ENCODE measurements at places on chromosomes 2 and 18.

DNA sequence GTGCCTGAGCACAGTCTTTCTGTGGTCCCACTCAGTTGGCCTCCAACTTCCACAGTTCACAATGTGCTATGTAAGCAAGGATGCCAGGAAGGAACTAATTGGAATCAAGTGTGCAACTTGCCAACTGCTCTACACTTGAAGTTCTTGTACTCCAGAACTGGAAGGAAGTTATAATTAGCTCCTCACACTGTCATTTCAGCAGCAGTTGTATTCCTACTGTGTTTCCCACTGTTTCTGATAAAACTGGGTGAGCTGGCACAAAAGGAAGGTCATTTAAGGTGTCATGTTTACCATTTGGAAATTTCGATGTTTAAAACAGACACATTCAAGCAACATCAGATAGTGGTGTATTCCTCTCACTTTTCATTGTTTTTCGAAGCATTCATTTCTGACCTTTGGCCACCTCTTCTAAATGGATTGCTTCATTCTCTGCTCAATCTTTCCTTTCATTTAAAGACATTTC, 84.2 kb downstream of the ANTXR1 start:
- DNase-seq, result no peak

- no peak for DNase-seq
These were observed 14.7 kb upstream of the SP3 start for GRCh38 chr2:173979751-173980351.

DNA sequence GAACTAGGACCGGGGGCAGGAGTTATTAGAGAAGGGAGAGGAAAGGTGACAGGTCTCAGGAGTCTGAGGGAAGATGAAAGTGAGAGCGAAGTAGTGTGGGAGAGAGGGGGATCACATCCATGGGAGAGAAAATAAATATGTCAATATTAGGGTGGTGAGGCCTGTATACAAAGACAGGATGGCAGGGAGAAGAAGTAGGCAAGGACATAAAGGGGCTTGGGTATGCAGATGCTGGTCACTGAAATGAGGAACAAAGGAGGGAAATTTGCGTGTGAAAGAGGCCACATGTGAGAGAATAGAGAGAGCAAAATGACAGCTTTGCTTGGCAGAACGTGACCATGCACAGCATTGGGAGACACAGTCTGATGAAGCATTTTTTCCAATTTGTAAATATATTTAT, 13.6 kb downstream of the METAP1D start:
- DNase-seq, result no peak

- DNase-seq, result no peak
These were observed 508.4 kb upstream of the ZEB2 start for GRCh38 chr2:145028101-145028920.

DNA sequence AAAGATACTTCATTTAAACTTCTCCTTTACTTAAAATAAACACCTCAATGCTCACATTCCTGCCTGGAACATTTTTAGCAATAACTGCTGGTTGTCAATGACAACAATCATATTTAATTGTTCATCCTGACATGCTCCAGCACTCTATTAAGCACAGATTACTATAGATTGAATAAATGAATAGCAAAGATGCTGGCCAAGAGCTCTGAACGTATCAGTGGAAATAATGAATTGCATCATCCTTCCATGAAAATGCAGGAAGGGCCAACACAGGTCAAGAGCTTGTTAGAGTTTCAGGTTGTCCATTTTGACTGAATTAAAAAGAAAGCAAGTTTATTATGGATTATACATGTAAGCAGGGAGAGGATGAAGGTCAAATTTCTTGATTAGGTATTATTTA, 994.0 kb downstream of the TSN start:
- DNase-seq, result no peak

DNA sequence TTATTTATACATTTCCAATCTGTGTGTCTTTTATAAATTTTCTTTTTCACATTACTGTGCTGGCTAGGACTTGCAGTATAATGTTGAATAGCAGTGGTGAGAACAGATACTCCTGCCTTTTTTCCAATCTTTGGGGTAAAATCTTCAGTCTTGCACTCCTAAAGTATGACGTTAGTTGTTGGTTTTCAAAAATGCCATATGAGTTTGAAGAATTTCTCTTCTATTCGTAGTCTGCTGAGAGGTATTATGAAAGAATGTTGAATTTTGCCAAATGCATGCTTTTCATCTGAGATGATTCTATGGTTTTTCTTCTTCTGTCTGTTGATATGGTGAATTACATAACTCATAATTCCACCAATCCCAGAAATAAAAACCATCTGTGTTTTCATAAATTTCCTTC, 335.3 kb upstream of the CHST9 start:
- no peak for DNase-seq

DNA sequence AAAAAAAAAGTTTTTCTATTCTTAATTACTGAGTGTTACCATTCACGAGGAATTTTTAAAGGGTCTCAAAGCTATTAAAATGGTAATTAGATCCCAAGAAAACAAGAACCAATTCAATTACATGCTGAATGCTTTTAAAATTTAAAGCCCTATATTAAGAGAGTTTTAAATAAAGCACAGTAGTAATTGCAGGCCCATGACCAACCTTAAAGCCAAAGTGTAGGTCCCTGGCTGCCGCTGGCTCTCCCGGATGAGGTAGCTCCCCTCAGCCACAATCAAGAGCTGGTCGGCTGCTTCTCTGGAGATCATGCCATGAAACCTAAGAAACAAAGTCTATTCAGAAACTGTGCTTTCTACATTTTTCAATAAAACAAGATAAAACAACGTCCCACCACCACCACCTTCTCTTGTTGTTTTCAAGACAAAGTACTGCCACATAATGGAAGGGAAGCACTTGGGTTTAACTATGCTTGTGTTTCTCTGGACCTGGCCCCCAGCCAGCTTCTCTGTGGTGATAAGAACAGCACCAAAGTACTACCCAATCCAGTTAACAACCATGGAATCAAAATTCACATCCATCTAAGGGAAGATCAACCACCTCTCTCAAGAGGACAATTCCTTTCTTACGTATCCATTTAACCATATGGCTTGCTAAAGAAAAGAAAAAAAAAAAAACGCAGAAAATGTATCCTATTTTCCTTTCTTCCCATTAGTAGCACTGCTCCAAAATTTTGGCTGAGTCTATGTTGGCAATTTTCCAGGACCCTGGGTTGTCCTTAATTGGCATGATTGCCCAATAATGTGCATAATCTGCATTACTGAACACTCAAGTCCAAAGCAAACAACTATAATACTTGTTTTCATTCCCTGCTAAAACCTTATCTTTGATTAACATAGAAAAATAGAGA, 90.1 kb downstream of the CHN1 start:
- DNase-seq, result no peak

GRCh38 chr18:79069717-79070151, 540 bp downstream of the ATP9B start:
- no peak for DNase-seq

DNA sequence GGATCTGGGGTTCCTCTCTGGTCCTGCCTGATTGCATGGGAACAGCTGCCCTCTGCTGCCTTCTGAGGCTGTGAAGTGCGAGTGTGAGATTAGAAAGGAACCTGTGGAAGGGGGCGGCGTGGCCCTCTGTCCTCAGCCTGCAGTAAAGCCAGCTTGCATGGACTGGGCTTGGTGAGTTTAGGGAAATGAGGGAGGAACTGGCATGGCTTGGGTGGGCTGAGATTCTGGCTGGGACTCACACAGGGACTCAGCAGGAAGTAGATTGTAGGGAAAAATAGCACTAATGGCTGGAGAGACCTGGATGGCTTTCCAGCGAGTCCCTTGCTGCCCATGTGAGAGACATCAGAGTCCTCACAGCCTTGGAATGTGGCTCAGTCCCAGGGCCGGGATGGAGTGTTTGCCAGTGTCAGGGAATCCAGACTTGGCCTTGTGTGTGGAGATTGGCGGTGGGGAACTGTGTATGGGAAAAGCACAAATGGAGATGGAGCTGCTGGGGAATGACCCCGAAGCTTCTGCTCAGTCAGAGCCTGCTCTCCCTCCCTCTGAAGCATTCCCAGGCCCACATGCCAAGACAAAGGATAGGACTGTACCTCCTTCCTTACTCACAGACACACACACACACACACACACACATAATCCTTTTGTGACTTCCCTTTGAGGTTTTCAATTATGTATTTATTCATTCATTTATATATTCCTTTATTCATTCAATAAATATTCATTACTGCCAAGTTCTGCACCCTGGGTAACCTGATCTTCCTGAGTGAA, 115.4 kb downstream of the ACAA2 start:
- DNase-seq, result no peak

- DNase-seq, result no peak
These were observed 852.3 kb upstream of the CRIM1 start for GRCh38 chr2:35503311-35503710.

DNA sequence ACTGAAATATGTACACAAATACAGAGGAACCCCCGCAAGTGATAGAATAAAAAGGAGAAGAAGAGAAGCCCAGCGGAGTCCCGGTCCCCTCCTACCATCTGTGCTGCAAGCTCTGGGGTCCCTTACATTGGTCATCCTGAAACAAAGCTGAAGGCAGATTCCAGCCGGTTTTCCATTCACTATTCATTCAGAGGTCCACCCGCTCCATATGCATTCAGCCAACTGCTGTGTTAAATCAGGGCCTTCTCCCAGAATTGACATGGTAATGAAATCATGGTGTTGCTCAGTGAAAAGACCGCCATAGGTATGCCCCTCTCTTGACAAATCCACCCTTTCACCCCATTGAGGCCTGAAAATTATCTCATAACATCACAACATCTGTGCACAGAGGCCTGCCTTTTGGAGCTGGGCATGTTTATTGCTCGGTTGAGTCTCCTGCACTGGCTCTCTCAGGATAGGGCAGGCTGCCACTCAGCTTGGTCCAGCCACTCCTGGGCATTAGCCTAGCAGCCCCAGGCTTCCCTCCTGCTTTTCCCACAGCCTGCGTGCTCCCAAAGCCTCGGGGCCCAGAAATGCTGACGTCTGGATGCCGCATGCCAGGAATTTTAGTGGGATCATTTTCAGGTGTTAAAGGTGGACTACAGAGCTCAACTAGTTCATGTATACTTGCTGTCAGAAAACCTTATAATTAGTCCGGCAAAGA, 39.3 kb upstream of the ID2 start:
- no peak for DNase-seq

GRCh38 chr2:106553321-106553720, 66.2 kb downstream of the CD8B2 start:
- no peak for DNase-seq

GRCh38 chr2:200509235-200509611, 645 bp downstream of the KCTD18 start:
- no peak for DNase-seq
